ENCODE measurements at places on chromosomes 6 and 20.

DNA sequence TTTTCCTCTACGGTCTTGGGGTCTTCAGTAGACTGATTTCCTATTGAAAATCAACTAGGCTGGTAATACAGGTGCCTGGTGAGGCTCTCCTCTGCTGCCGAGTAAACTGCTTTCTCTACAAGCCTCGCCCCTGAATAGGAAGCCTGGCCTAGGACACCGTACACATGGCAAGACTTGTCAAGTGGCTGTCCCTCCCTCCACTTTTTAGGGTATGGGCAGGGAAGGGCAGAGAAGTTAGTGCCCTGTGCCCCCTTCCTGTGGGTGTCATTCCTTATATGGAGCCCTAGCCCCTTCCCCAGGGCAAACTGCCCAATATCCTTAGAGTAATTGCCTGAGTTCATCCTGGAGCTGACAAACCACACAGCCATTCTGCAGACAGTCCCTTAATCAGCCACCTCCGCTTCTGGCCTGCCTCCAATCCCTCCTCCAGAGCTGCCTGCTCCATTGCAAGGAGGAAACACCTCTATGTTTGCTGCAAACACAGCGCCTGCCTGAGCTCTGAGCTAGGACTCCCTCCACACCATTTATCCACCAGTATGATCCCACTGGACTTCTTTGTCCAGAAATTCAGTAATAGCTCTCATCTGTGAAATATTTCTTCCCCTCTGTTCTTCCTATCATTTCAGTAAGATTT, 93.1 kb downstream of the CHD6 start:
- DNase-seq: no peak

DNA sequence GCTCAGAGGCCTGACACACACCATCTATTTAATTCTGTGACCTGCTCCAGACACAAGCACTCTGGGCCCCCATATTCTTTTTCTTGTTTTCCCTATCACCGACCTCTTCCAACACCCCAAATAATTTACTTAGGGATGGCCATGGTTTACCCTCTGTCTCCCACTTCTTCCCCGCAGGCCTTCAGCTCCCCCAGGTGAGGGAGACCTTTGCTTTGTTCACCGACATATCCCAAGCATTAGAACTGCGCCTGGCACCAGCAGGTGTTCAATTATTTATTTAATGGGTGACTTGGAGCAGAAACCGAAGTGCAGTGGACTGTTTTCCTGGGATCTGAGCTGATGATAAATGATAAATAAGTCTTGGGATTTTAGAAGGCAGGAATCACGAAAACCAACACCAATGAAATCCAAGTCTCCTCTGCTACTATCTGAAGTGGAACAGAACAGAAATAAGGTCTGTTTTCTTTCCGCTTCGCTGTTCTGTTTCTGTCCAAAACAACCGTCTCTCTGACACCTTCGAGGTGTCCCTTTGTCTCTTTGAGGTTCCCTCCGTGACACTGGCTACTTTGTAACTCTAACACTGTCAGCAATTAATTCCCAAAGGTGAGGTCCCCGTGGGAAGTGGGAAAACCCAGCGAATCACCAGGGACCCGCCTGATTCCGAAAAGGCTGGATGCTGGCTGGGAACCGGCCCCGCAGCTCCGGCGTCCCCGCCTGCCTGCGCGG, 1.1 kb upstream of the RIN2 start:
- DNase-seq: no peak

- no peak for DNase-seq
These were observed 132.6 kb upstream of the CST7 start for GRCh38 chr20:24816431-24816830.

DNA sequence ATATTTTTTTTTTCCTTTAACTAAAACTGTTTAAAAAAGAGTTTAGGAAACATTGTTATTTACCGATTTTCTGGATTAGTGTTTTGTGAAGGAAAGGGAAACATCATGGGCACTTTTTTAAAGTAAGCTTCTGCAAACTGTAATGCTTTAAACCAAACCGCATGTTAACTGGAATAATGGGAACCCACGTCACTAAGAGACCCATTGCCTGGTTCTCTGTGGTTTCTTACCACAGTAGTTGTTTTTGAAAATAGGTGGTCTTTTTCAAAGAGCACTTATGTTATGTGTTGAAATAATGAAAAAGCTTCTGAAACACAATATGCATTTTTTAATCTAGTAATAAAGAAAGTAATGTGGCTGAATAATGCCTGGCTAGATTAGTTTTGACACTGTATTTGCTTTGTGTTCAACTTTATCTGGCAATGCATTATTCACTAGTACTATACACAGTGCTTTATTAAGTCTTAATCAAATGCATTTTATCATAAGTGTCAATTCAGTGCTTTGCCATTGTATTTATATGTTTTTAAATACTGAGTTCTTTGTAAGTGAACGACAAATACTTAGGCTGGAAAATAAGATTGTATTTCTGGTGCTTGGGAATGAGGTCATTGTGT, 754.1 kb upstream of the FLRT3 start:
- DNase-seq: no peak

GRCh38 chr6:145608850-145609249, 126.5 kb downstream of the EPM2A start:
- DNase-seq: no peak

- no peak for DNase-seq
These were observed 42.8 kb downstream of the SNHG17 start for GRCh38 chr20:38392356-38392755.

GRCh38 chr20:51204794-51205193, 181.9 kb upstream of the KCNG1 start:
- DNase-seq: no peak

- DNase-seq: peak; percentile 33
These were observed 9.0 kb downstream of the ATF6B start for GRCh38 chr6:32118782-32119628.

DNA sequence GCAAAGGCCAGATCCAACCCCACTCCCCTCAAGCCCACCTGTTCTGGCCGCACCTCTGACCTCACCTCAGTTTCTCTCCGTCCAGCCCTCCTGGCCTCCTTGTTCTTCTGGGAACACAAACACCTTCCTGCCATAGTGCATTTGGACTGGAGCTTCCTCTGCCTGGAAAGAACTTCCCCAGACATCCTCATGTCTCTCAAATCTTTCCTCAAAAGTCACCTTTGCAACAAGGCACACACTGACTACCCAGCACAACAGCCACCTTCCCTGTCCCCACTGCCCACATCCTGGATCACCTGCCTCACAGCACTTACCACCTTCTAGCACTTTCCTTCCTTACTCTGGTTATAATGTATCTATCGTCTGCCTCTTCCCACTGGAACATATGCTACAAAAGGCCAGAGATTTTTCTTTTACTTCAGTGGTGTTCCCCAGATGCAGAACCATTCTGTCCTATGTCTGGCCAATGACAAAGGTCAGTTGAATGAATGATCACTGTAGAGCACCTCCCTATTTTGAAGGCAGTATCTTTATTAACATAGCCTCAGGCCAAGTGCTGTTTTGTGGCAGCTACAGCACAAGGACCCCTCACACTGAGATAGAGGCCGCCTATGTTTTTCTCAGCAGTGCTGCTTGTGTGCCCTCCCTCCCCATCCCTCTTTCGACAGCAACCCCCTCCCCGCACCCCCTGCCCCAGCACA, 4.1 kb downstream of the HLA-B start:
- DNase-seq: no peak

GRCh38 chr6:159414711-159415110, 245.5 kb downstream of the FNDC1 start:
- no peak for DNase-seq

GRCh38 chr6:41559655-41560427, 13.7 kb downstream of the FOXP4 start:
- DNase-seq: no peak

DNA sequence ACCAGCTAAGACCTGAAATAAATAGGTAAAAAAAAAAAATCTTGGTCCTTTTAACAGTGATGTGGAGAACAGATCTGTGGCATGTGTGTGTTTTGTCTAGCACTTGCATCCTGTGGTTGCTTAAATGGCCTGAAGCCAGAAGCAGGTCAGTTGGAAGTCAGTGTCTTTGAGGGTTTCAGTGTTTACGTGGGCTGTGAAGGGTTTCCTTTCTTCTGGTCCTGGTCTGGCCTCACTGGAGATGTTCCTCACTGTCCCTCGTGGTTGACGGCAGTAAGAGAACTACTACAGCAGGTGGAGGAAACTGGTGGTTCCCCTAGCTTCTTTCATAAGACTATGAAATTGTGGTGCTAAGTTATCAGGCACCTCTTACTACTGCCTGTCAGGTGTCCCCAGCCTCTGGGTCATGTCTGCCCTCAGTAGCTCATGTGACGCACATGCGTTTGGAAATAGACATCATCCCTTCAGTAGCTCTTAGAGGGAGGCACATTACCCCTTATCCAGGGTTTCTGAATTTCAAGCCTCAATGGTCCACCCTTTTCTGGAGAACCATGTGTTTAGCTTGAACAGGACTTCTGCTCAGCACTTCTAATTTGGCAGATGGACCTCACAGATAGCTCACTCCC, 59.4 kb upstream of the SCP2D1 start:
- no peak for DNase-seq

GRCh38 chr6:74447013-74447412, 751.0 kb downstream of the CD109 start:
- DNase-seq: no peak

GRCh38 chr20:52332649-52333250, 141.2 kb upstream of the ZFP64 start:
- DNase-seq: no peak

- no peak for DNase-seq
These were observed 2.9 kb downstream of the SIRPB1 start for GRCh38 chr20:1616858-1617434.

DNA sequence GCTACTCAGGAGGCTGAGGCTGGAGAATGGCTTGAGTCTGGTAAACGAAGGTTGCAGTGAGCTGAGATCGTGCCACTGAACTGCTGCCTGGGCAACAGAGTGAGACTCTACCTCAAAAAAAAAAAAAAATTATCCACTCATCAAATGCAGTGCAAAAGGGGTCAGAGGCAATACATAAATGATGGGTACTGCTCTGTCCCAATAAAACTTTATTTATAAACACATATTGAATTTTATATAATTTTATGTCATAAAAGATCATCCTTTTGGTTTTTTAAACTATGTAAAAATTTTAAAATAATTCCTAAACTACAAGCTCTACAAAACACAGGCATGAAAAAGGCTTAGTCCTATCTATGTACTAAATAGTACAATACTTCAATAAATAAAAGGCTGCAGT, 10.3 kb downstream of the KHDC1 start:
- no peak for DNase-seq

- no peak for DNase-seq
These were observed 833.0 kb downstream of the EPHA7 start for GRCh38 chr6:92586236-92586977.

GRCh38 chr6:83117802-83118201, 50.3 kb downstream of the DOP1A start:
- DNase-seq: no peak

GRCh38 chr6:32068867-32069266, 30.7 kb downstream of the CYP21A2 start:
- no peak for DNase-seq

DNA sequence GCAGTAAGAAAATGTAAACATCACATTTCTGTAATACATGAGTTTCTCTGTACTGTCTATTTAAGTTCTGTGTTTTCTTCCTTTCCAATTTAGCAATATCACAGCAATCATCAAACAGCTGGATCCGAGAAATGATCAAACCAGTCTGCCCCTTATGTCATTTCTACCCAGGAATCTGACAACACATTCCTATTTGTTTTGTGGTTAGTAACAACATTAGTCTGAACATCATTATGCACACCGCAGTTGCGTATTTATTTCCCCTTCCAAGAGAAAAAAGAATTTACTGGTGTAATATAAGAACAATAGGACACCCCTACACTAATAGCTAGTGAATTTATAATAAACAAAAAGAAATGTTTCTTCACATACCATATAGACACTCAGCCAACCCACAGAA, 179.5 kb downstream of the BTBD9 start:
- DNase-seq: no peak

GRCh38 chr6:131460614-131461000, 112.4 kb upstream of the ARG1 start:
- DNase-seq: no peak

DNA sequence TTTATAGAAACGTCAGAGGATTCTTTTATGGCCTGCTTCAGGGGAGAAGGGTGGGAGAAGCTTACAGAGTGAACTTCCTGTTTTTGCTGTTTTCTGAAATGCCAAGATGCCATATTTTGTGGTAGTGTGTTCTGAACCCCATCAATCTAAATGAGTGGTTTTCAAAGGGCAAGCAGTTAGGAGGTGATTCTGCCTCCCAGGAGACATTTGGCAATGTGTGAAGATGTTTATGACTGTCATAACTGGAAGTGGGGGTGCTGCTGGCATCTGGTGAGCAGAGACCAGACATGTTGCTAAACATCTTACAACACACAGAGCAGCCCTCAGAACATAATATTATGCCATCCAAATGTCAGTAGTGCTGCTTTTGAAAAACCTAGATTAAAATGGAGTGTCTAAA, 6.0 kb upstream of the PRL start:
- DNase-seq: no peak

GRCh38 chr6:3176562-3177355, 19.4 kb upstream of the TUBB2A start:
- DNase-seq: peak; percentile 14

Measured in stimulated activated CD8-positive, alpha-beta memory T cell treated with anti-CD3 and anti-CD28 coated beads, Interleukin-7, amount 100 ng/mL, for 24 hours (primary cell).